ENCODE measurements at places on chromosomes 2 and 18.

DNA sequence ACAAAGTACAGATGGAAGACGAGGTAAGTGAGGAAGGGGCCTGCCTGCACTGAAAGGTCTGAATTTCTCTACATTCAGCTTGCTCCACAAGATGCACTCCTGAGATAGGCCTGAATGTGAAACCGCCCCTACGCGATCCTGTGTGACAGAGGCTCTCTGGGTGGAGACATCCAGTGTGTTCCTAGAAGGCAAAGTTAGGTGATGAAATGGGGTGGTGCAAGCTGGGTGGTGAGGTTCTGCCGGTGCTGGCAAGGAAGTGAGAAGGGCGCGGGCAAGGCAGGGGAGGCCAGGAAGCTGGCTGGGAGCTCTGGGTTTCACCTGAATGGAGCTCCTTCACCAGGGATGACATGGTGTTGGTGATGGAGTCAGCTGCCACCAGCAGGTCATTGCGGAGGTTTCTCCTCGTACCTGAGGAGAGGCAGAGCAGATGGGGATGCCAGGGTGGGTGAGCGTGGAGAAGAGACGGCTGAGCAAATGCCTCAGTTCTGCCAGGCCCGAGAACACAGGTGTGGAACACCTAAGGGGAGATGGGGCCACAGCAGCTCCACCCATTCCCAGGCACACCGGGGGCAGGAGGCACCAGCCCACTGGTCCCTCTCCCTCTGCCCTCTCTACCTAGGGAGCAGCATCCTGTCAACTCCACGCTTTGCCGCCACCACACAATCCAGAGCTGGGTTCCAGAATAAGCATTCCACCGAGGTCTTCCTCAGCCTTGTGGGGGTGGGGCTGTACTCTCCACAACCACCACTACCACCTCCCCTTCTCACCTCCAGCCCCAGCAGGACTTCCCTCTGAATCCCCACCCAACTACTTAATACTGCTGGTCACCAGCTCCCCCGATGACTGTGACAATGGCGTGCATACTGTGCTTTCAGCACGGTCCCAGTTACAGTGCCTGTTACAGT is 45.5 kb upstream of the DNMT3A start:
- DNase-seq = no peak

- DNase-seq = no peak
These were observed 267.0 kb downstream of the MREG start for GRCh38 chr2:215746226-215746886.

- no peak for DNase-seq
These were observed 942.2 kb downstream of the CNTNAP5 start for GRCh38 chr2:124967325-124967724.

- no peak for DNase-seq
These were observed 204.4 kb downstream of the MCFD2 start for GRCh38 chr2:46711156-46711555.

DNA sequence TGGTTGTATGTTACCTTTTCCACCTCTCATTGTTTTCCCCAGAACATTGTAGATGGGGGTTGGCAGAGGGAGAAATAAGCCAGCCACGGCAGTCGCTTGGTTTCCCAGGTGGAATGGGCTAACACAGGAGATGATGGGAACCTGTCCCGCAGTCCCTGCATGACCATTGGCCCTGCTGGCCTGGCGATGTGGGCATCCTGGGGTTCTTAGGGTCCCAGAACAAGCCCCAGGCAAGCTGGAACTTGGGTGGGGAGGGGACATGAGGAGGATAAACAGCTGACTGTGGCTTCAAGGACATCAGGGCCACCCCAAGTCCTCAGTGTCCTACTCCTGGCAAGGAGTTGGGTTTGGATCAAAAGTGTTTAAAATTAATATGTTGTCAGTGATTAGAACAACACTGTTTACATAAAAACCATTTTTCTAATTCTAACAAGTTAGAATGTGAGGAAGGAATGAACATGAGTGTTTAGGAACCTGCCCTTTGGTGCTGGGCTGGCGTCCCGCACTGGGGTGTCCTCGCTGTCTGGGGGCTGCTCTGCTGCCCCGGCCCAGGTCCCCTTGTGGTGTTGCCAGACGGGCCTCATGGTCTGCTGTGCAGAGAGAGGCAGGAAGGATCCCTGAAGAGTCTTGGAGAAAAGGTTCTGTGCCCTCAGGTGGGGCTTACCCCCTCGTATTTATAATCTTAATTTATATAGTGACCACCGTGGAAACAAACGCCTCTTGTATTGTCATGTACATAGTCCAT is 95.1 kb downstream of the USP40 start:
- no peak for DNase-seq

DNA sequence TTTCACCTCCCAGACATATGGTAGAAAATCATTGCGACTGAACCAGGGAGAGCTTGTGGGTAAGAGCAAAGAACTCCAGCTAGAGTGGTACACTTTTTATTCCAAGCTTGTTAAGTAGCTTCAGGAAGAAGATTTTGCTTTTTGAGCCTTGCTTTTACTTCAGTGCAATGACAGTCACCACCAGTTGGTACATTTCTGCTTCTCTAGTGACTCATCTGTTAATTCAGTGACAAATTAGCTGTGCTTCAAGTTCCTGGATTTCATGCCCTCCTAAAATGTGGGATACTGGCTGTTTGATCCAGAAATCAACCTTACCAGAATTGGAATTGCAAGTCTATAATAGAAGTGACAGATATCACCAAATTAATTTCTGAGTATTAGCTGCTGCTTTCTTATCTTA is 117.6 kb upstream of the TTN start:
- no peak for DNase-seq

All from stimulated activated CD8-positive, alpha-beta memory T cell treated with anti-CD3 and anti-CD28 coated beads, Interleukin-4, amount 100 ng/mL, for 4 hours (primary cell).